Stimulated activated CD8-positive, alpha-beta memory T cell treated with anti-CD3 and anti-CD28 coated beads, Interleukin-15, amount 100 ng/mL, for 1 hour (primary cell): ENCODE measurements at places on chromosomes 2 and 18.

- peak; percentile 85 for DNase-seq
These were observed at the start of the genes LIPT1 and TSGA10 for GRCh38 chr2:99154643-99155536. LIPT1 (plus strand) TSS chr2:99154967; CDS start chr2:99161958, 6,991 bp downstream. TSGA10 (minus strand) TSS chr2:99154942; CDS start chr2:99109439, 45,503 bp downstream.

DNA sequence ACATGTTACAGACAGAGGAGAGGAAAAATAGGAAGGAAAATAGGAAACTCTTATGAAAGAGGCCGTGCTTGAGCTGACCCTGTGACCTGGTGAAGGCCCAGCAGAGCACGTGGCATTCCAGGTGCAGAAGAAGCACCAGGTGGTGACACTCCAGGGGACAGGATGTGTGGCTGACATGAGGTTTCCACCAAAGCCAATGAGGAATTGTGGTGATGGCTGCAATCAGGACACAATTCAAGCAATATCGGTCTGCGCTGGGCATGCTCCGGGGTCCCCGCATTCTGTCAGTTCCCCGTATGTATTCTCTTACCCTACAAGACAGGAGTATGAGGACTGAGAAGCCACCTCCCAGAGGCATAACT lies 504.2 kb downstream of the EIPR1 start:
- no peak for DNase-seq

DNA sequence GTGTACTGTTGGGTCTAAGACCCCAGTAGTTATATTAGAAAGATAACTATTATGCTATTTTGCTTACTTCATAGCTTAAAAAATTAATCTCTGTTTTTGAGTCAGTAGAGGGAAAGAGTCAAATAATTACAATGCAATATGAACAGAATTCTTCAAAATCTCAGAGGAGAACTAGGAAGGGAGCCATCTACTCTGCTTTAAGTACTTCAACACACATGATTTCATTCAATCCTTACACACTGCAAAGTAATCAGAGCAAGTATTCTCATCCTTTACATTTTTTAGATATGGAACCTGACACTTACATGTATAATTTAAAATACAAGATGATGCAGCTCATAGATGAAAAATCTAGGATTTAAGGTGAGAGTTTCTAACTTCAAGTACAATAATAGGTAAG lies 27.7 kb downstream of the COL5A2 start:
- no peak for DNase-seq

- DNase-seq = no peak
These were observed 79.9 kb downstream of the THADA start for GRCh38 chr2:43515807-43516497.

DNA sequence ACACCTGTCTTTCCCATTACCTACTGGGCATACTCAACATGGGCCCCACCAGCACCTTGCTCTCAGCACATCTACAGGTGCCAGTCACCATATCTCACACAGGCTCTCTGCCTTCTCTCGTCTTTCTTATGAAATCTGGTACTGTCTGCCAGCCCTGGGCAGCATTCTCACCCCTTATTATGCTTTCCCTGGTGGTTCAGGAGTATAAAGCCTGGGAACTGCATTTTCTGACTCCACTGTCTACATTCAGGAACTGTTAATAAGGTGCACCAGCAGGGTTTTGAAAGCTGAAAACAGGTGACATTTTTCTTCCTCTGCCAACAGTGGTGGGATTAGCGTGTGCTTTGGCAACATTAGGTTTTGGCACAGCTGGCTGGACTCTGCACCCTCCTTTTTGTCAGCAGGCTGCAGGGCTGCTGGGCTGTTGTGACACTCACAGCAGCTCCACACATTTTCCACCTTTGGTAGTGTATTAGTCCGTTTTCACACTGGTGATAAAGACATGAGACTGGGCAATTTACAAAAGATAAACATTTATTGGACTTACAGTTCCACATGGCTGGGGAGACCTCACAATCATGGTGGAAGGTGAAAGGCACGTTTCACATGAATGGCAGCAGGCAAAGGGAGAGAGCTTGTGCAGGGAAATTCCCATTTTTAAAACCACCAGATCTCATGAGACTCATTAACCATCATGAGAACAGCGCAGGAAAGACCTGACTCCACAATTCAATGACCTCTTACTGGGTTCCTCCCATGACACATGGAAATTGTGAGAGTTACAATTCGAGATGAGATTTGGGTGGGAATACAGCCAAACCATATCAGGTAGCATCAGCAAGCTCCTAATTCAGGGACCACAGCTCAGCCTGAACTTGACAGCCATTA lies 343.1 kb upstream of the LYPD1 start:
- DNase-seq = no peak

DNA sequence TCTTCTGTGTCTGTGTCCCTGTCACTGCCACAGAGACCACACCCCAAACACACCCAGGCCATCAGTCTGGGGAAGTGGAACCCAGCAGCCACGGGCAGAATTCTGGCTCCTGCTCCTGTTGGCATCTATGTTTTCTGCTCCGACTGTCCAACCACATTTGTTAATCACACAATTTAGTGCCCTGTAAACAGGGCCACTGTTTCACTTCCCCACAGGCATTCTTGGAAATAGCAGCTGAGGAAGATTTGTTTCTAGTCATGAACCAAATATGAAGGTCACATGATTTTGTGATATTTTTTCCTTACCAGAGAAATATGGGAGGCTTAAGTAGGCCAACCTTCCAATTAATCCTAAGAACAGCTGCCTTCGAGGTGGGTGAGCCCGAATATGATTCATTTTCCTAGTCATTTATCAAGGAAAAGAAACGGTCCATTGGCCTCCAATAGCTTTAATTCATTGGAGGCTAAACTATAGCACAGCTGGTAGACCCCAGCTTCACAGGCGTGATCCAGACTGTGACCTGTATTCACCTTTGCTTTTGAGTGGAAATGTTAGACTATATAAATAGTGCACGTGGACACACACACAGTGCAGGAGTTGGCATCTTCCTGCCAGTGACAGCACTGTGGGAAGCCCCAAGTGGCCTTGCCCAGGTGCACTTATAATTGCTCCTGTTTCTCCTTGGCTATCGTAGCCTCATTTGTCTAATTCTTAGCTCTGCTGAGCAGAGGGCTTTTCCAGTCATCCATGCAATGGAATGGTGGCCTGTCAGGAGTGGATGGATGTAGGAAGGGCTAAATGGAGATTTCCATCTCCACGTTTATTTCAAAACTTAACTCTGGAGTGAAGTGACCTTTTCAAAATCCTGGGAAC lies 267.9 kb downstream of the LPIN1 start:
- no peak for DNase-seq

GRCh38 chr2:219041252-219041651 lies at the start of gene CFAP65:
CFAP65 (minus strand) TSS chr2:219041516; CDS start chr2:219039048, 2,468 bp downstream.
- no peak for DNase-seq

DNA sequence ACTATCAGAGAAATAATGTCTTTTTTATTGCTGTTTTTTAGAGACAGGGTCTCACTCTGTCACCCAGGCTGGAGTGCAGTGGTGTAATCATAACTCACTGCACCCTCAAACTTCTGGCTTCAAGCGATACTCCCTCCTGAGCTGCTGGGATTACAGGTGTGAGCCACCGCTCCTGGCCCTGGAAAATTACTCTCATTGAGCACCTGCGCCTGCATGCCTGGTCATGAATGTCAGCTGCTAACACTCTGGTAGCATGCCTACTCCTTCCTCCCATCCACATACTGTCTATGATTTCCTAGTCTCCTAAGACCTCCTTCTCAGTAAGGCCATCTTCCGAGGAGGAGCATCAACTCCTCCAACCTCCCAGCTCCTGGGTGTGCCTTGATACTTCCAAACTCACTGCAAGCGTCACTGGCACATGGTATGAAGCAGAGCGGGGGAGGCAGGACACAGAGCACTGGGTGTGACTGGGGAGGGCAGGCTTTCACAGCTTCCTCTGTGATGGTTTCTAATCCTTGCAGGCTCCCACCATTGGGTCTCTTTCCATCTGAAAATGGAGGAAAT lies 1.6 kb upstream of the MAP2 start:
- no peak for DNase-seq

DNA sequence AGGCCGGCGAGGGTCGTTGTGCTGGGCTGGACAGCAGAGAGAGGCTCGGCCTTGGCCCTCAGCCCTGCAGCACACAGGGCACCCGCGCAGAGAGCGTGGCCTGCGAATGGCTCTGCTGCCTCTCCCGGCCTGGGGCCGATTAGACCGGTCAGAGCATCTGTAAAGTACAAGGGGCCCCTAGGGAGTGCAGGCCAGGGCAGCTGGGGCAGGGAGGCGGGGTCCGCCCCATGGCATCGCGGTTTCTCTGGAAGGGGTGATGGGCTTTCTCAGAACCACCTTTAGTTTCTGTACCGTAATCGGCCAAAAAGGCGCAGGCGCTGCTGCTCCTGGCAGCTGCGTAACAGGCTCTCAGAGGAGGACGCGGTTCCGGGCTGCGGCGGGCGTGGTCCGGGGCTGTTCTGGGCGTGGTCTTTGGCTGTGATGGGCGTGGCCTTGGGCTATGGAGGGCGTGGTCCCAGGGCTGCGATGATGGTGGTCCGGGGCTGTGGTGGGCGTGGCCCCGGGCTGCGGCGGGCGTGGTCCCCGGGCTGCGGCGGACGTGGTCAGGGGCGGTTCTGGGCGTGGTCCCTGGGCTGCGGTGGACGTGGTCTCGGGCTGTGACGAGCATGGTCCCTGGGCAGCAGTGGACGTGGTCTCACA lies 1.5 kb upstream of the GPR148 start:
- peak; percentile 80 for DNase-seq

DNA sequence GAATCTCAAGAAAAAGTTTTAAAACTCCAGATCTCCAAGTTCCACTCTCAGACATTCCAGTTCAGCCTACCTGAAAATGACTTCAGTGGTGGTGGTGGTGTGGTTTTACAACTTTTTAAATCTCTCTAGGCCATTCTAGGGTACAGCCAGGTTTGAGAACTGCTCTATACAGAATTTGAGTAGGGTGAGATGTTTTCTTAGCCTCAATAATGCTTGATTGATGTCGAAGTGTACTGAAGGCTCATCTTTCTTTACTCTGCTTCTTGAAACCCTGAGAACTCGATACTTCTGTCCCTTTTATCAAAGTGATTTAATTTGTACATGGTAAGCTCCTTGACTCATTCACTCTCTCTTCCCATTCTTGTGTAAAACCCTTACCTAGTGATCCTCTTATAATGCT lies 143.8 kb downstream of the FAM124B start:
- DNase-seq = no peak

DNA sequence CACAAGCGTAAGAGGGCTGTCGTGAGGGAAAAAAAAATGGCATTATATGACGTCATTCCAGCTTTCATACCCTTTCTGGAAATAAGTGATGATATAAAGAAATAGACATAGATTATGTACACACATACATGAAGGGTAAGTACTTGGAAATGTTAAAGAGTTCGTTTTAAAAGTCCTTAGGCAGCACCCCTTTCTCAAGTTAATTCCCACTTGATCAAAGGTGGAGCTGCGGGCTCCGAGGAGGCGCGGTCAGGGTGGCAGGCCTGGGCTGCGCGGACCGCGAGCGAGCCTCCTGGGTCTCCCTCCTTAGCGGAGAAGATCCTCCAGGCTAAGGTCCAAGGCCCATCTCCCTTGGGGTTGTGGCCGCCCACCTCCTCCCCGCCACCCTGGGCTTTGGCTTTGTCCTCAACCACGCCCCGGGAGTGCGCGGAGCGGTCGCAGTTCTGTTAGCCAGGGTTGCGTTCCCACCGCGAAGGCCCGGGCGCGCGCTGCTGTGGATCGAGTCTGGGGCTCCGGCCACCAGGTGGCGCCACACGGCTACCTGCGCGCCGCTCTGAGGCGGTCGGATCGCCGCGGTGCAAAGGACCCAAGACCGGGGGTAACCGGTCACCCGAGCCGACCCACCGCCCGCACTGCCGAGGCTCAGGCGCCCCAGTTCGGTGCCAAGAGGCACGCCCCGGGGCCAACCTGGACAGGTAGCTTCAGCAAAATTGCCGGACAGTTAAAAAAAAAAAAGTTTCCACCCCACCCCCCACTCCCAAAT lies 66.8 kb downstream of the HNRNPLL start:
- DNase-seq = peak; percentile 57

DNA sequence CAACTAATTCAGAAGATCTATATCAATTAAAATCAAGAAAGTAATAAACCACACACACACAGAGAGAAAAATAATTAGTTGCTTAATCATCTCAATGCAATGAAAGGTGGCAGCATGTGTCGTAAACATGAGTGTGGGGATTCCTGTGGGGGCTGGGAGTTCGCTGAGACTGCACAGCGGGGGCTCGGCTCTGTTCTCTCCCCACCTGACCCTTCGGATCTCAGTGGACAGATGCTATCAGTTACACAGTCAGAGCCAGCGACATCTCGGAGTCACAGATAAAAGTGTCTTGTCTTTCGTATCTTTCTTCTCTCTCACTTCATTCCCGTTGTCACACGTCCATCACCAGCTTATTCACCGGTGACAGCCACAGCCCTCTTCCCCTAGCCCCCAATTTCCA lies 37.1 kb downstream of the COLEC12 start:
- DNase-seq = no peak

DNA sequence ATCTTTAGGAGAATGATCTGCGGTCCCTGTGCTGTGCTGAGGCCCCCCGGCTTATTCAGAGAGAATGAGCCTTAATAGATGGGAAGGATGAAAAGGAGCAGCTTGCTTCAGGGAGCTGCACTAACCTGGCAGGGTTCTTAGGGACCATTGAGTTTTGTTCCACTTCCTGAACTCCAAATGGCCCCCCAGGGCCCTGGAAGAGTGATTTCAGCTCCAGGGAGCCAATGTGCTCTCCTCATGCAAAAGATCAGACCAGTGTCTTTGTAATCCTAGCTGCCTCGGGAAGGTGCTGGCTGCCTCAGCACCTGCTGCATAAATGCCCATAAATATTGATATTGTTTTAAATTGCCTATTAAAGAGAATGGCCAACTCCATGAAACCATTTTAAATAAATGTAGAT lies 210.2 kb downstream of the NCK2 start:
- DNase-seq = no peak

GRCh38 chr2:99644419-99644787 lies 154.6 kb upstream of the REV1 start:
- no peak for DNase-seq

DNA sequence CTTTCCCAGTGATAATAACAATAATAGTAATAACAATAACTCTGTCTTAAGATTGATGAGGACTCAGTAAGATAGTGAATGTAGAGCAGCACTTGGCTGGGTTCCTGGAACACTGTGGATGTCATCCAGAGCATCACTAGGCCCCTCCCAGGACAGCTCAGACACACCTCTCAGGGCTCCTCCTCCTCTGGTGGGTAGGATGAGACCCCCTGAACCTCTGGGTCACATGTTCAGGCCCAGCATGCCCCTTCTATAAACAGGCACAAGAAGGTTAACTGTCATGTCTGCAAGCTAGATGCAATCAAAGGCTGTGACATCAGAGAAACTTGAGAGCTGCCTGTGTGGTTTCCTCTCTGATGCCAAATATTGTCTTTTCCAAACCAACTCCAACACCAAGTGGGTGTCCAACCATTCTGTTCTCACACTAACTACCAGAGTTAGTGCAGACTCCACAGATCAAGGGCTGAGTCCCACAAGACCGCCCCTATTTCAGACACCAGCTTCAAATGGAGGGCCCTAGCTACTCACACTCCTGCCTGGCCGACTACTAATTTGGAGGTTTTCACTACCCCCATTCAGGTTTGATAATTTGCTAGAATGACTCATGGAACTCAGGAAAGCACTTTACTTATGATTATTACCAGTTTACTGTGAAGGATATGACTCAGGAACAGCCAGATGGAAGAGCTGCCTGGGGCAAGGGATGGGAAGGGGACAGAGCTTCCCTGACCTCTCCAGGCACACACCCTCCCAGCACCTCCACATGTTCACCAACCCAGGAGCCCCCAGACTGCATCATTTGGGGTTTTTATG lies 46.4 kb upstream of the BZW1 start:
- no peak for DNase-seq

- DNase-seq = no peak
These were observed 36.6 kb upstream of the IKZF2 start for GRCh38 chr2:213187833-213188532.
